Activated naive CD8-positive, alpha-beta T cell treated with anti-CD3 and anti-CD28 coated beads, Interleukin-2, amount 50 U/mL, for 24 hours (primary cell): ENCODE measurements at places on chromosomes 13 and 19.
A peak's percentile ranks its signal among the peaks of the same experiment; 100 is the strongest.

DNA sequence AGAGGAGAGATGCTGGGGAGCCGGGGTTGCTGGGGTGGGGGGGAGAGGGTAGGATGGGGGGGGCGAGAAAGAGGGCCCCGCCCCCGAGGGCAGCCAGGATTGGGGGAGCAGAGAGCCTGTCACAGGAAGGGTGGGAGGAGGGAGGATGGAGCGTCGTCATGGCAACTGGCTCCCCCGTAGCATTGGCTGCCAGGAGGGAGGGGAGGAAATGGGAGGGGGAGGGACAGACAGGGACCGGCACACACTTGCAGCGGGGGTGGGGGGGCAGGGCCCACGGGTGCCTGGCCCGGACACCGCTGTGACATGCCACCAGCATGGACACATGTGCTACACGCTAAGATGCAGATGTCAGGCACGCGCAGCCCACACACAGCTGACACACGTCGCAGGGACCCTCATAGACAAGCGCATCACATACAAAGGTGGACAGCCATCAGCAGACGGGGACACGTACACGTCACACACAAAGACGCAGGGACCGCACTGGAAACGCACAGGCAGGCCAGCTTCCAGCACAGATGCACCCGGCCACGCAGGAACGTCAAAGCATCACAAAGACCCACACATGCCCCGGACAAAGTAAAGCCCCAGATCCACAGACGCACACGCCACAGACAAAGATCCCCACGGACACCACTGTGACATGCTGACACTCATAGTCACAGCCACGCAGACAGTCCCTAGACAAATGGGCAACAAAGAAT is at the start of gene LMTK3:
Gene LMTK3 (minus strand): TSS at position 36 of the 704 bp plus-strand sequence. CDS start 259 bp downstream, outside the sequence.
- H3K27me3 ChIP-seq = no peaks in the 10 kb centered on the region
- no peaks in the 10 kb centered on the region for H3K36me3 ChIP-seq

DNA sequence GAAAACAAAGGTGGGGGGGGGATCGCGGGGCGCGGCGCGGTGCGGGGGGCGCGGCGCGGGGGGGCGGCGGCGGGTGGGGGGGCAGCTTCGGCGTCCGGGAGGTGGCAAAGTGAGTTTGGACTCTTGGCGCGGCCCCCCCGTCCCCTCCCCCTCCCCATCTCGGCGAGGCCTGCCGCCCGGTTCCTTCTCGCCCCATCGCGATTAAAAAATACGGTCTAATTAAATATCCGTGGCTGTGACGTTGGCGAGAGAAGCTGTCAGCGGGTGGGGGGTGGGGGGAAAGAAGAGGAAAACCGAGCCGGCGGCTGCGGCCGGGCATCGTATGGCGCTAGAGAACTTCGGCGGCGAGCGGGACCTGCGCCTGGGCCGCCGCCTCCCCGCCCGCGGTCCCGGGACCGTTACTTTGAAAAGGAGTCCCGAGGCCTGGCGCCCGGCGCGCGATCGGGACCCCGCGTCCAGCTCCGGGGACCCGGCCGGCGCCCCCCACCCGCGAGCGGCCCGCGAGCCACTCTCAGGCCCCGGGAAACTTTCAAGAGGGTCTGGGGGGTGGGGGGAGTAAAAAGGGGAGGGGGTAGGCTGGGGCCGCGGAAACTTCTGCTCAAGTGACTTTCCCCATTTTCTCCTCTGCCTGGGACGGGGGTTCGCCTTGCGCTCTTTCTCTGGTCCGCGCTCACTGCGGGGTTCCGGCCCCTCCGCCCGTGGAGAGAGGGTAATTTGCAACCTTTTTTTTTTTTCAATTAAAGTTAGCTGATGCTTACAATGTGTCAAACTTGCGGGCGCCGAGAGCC is 146.3 kb upstream of the ZNF536 start:
- H3K27me3 ChIP-seq = peaks cover 69% of the 10 kb centered on the region
- no peak for DNase-seq
- H3K36me3 ChIP-seq = peaks cover 6% of the 10 kb centered on the region
- H3K4me1 ChIP-seq = peaks cover 26% of the 10 kb centered on the region
- peak overlapping the region; percentile 5 for H3K27ac ChIP-seq

DNA sequence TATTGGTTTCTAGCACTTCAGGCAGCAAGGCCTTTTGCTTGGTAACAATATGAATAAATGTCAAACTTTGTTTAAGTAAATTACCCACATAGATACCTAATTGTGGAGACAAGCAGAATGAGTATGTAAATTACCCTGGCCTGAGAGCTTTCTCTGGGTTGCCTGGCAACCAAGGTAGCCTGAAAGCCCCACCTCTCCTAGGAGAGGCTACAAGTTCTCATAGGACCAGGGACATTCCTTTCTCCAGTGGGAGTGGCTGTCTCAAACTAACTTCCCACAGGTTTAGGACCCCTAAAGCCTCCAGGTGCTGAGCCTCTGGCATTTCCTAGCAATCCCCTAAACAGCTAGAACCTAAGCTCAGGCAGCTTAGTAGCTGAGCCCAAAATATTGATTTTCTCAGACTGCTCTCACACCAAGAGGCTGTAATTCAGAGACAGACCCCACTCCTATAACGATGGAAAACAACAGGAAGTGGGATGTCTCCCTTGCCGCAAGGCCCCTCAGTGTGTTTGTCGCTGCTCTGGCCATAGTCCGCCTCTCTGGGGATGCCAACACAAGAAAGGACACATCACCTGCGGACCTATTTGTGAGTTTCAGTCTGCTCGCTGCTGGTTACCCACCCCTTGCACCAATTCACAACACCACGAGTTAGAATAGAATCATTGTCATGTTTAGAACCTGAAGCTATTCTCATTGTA is 207.3 kb downstream of the DLEU7 start:
- H3K4me3 ChIP-seq = no peak overlapping the region
- DNase-seq = no peak
- H3K27ac ChIP-seq = peak overlapping the region; percentile 33
- peaks cover 9% of the 10 kb centered on the region for H3K4me1 ChIP-seq
- H3K36me3 ChIP-seq = no peaks in the 10 kb centered on the region
- peaks cover 3% of the 10 kb centered on the region for H3K27me3 ChIP-seq

DNA sequence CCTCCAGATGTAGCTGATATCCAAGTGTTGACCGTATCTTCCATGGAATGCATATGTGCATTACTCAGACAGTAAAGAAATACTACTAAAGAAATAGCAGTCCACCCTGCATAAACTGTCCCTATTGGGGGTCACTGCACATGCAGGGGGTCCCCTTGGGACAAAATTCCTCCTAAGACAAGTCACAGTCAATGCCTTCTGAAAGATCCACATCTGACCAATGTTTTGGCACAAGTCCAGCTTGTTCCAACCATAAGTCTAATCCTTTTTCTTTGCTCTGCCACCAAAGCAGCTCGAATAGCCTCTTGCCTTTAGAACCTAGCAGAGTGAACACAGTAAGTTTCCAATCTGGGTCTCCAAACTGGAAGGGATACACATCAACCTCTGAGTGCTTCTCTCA is 87.9 kb downstream of the DIAPH3 start:
- no peak for DNase-seq
- H3K27me3 ChIP-seq = no peaks in the 10 kb centered on the region
- no peak overlapping the region for H3K27ac ChIP-seq

GRCh38 chr13:33744589-33745369 is 73.2 kb upstream of the RFC3 start:
- no peak overlapping the region for H3K4me3 ChIP-seq
- peaks cover 4% of the 10 kb centered on the region for H3K27me3 ChIP-seq
- H3K4me1 ChIP-seq = peaks cover 28% of the 10 kb centered on the region
- no peaks in the 10 kb centered on the region for H3K36me3 ChIP-seq

- H3K4me1 ChIP-seq = peaks cover 44% of the 10 kb centered on the region
- H3K36me3 ChIP-seq = peaks cover 8% of the 10 kb centered on the region
- peak overlapping the region; percentile 95 for H3K27ac ChIP-seq
- peak overlapping the region; percentile 96 for H3K4me3 ChIP-seq
- DNase-seq = peak; percentile 72
These were observed 689 bp downstream of the ING1 start for GRCh38 chr13:110713981-110714796.

DNA sequence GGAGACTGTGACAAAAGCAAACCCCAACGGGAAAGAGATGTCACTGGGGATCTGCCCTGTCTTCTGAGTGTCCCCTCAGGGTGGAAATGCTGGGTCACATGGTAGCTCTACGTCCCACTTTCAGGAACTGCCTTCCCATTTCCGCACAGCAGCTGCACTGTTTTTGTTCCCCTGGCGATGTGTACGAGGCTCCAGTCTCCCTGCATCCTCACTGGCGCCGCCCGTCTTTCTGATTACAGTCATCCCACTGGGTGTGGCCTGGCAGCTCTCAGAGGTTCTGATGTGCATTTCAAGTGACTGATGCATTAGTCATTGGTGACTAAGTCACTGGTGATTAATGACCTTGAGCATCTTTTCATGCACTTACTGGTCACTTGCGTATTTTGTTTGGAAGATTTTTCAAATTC is 21.2 kb downstream of the PCID2 start:
- DNase-seq = peak; percentile 69
- H3K27me3 ChIP-seq = no peaks in the 10 kb centered on the region
- peak overlapping the region; percentile 40 for H3K27ac ChIP-seq
- no peak overlapping the region for H3K4me3 ChIP-seq
- H3K4me1 ChIP-seq = peaks cover 38% of the 10 kb centered on the region

DNA sequence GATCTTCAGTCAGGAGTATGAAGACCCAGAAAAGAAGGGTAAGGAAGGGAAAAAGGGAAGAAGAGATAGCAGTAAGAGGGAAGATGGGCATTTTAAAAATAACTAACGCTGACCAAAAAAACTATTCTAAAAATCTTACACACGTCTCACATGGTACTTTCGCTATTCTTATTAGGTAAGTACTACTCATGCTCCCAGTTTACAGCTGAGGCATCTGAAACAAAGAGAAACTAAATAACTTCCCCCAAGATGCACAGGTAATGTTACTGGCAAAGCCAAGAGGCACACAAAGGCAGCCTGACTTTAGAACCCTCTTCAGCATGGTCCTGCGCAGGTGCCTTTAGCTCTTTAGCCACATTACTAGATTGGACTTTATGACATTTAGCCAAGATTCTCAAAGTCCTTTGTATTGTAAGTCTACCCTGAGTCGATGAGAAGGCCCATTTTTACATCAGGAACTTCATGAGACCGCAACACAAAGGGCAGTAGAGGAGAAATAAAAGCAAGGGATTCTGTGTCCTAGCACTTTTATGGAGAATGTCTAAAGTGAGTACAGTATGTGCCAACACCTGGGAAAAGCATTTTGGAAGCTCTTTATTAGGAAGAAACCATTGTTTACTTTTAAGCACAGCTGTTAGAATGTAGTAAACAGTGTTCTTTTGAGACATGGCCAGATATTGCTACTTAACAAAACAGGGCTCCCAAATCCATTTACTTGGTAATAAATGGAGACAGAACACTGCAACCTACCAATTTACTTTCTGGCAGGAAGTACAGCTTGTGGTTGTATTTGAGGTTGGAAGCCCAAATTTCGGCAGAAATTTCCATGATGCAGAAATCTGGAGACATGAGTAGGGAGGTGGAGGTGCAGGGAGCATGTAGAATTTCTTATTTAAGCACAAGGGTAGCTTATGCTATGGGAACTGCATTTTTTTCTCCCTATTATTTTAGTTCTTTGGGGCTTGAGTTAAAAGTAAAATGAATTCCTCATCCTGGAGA is 250.7 kb downstream of the KCTD12 start:
- no peaks in the 10 kb centered on the region for H3K36me3 ChIP-seq
- H3K4me3 ChIP-seq = no peak overlapping the region
- no peak overlapping the region for H3K27ac ChIP-seq

GRCh38 chr19:11038511-11038910 is 50.8 kb upstream of the LDLR start:
- peaks cover 54% of the 10 kb centered on the region for H3K36me3 ChIP-seq
- peaks cover 3% of the 10 kb centered on the region for H3K4me1 ChIP-seq
- DNase-seq = no peak
- no peak overlapping the region for H3K27ac ChIP-seq

GRCh38 chr19:57615346-57615745 is 1.3 kb downstream of the ZNF134 start:
- no peaks in the 10 kb centered on the region for H3K27me3 ChIP-seq
- peak overlapping the region; percentile 79 for H3K27ac ChIP-seq
- peak overlapping the region; percentile 92 for H3K4me3 ChIP-seq
- peaks cover 20% of the 10 kb centered on the region for H3K4me1 ChIP-seq
- peaks cover 69% of the 10 kb centered on the region for H3K36me3 ChIP-seq

DNA sequence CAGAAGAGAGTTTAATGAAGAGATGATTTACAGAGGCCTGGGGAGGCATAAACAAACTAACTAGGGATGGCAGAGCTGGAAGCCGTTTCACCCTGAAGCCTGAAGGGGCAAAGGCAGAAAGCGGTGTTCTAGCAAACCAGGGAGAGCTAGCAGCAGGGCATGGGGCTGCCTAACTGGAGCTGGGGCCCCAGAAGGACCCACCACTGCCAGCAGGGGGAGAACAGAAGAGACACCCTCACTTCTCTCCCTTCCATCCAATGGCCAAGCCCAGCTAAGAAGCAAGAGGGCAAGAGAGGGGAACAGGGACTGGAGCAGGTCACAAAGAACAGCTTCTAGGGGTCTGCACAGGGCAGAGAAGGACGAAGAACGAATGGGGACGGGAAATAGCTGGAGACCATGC is 195.5 kb downstream of the KATNAL1 start:
- peaks cover 7% of the 10 kb centered on the region for H3K27me3 ChIP-seq
- H3K4me1 ChIP-seq = peaks cover 20% of the 10 kb centered on the region
- H3K36me3 ChIP-seq = no peaks in the 10 kb centered on the region
- no peak overlapping the region for H3K4me3 ChIP-seq

DNA sequence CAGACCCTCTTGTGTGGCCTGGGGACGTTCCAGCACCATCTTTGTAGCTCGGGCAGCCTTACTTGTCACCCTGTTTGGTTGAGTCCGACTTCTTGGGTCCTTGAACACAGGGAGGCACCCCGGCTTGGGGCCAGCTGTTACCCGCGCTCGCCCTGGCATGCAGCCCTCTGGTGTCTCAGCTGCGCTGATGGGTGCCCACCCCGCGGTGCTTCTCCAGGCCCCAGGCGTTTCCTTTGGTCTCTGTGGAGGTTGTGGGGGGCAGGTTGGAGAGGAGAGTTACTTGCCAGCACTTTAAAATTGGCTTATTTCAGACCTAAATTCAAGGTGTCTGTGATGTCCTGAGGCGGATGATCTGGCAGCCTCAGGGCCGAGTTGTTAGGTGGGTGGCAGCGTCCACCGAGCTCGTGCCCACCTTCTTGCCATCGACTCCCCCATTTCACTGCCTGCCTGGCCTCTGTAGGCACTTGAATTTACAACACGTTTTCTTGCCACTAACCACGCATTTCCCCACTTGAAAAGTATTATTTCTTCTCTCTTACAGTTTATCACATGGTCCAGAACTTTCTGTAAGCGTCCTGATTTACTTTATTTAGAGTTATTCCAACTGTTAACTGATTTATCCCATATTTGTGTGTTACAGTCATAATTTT is 16.9 kb downstream of the UBAC2 start:
- H3K27ac ChIP-seq = peak overlapping the region; percentile 89
- DNase-seq = peak; percentile 50
- peak overlapping the region; percentile 72 for H3K4me3 ChIP-seq
- H3K36me3 ChIP-seq = peaks cover 16% of the 10 kb centered on the region
